ENCODE measurements at places on chromosomes 11 and 22.
A peak's percentile ranks its signal among the peaks of the same experiment; 100 is the strongest.

GRCh38 chr22:47929073-47929472 lies 1166.6 kb downstream of the TBC1D22A start:
- no peak for DNase-seq

- no peak for DNase-seq
Measured at GRCh38 chr11:69348414-69349235, 54.7 kb downstream of the MYEOV start.

DNA sequence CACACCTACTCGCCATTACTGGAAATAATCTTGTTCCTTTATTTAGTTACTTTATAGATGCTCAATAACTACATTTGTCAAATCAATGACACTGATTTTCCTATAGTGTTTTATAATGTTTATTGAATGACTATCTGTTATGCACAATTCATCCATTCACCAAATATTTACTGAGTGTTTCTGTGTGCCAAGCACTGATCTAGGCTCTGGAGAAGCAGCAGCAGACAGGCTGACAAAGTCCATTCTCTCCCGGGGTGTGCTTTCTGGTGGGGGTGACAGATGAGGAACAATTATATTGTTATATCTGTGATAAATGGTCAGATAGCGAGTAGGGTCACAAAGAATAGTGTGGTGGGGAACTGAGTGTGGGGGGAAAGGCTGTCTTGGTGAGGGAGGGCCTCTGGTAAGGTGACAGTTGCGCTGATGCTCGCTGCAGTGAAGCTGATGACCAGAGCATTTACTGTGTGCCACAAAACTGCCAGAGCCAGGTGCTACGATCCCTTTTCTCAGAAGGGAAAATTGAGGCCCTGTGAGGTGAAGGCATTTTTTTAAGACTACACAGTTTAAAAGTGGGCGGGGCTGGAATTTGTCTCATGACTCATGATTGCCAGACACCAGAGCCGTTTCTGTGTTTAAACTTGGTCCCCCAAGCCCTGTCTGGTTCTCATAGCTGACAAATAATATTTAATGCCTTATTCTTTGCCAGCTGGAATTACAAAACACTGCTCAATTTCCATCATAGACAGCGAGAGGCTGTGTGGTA lies 10.2 kb downstream of the PACS1 start:
- no peak for DNase-seq

- no peak for DNase-seq
Measured at GRCh38 chr22:26168939-26169314, 335 bp upstream of the SEZ6L start.

GRCh38 chr22:22069450-22070370 lies 87.1 kb upstream of the TOP3B start:
- DNase-seq = no peak

GRCh38 chr22:32119568-32120235 lies 39.4 kb downstream of the C22orf42 start:
- no peak for DNase-seq

- DNase-seq = no peak
Measured at GRCh38 chr22:43449205-43449830, 37.5 kb downstream of the MPPED1 start.

DNA sequence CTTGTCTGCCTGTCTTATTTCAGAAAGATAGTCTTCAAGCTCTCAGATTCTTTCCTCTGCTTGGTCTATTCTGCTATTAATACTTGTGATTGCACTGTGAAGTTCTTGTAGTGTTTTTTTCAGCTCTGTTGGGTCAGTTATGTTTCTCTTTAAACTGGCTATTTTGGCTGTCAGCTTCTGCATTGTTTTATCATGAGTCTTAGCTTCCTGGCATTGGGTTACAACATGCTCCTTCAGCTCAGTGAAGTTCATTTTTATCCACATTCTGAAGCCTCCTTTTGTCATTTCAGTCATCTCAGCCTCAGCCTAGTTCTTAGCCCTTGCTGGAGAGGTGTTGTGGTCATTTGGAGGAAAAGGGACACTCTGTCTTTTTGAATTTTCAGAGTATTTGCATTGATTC lies 15.5 kb upstream of the DEPDC7 start:
- no peak for DNase-seq

- no peak for DNase-seq
Measured at GRCh38 chr11:88439356-88439755, 101.8 kb upstream of the CTSC start.

- DNase-seq = no peak
Measured at GRCh38 chr22:27488456-27489177, 312.9 kb downstream of the MN1 start.

- DNase-seq = no peak
Measured at GRCh38 chr11:134853992-134854991, 442.2 kb upstream of the B3GAT1 start.

- DNase-seq = peak; percentile 72
Measured at GRCh38 chr22:30289141-30289979, at the start of gene CASTOR1. CASTOR1 (minus strand) TSS chr22:30289505; CDS start chr22:30289497, 8 bp downstream.

GRCh38 chr11:8219257-8220021 lies 44.2 kb downstream of the LMO1 start:
- DNase-seq = no peak

DNA sequence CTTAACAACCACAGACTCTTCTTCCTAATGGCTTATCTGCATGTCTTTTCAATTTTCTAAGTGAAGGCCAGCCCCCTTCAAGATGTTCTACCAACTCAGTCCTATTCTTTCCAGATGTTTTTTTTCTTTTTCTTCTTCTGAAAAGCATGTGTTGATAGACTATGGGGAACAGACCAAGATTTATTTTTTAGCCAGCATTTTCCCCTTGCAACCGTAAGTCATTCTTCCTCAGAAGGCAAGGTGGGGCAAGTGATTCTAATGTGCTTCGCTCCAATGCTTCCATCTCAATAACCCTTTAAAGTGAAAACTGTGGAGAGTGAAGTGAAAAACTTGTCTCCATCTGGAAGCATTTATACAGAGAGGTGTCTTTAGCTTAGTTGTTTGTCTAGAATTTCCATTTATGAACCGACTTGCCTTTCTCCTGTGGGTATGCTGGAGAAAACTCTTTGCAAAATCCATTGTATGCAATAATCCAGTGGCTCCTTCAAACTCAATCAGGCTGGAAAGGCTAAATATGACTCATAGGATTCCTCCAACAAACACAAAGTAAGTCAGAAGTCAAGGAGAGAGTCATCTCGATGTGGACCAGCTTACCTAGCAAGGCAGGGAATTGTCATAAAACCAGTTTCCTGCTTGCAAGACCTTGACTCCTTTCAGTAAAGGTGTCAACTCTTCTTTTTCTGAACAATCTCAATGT lies 83.7 kb downstream of the MAML2 start:
- no peak for DNase-seq

- DNase-seq = no peak
Measured at GRCh38 chr11:77179048-77179447, 51.0 kb downstream of the MYO7A start.

DNA sequence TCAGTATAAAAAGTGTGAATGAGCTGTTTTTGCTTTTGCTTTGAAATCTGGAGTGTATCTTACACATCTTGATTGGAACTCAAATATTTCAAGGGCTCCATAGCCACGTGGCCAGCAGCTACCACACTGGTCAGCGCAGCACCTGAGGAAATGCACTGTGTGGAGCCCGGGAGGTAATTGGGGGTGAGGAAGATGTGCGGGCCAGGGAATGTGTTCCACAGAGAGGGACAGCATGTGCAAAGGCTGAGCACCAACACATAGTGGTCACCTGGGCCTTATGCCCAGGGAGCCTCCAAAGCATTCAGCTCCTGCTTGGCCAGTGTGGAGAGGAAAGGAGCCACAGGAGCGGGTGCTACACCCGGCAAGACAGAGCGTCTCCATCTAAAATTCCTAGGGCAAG lies 20.8 kb downstream of the RELT start:
- no peak for DNase-seq

GRCh38 chr22:18109410-18110193 lies 1.0 kb upstream of the TUBA8 start:
- no peak for DNase-seq

- DNase-seq = no peak
Measured at GRCh38 chr11:134733646-134734045, 321.6 kb upstream of the B3GAT1 start.

All from cortex of kidney (tissue), 1 donor.